NCI-H2227 treated with DMSO at 0.1 percent for 48 hours (cell line): ENCODE measurements at places on chromosomes 13 and 19.

- no peak for DNase-seq
Measured at GRCh38 chr19:15114153-15114540, 6.9 kb downstream of the SYDE1 start.

DNA sequence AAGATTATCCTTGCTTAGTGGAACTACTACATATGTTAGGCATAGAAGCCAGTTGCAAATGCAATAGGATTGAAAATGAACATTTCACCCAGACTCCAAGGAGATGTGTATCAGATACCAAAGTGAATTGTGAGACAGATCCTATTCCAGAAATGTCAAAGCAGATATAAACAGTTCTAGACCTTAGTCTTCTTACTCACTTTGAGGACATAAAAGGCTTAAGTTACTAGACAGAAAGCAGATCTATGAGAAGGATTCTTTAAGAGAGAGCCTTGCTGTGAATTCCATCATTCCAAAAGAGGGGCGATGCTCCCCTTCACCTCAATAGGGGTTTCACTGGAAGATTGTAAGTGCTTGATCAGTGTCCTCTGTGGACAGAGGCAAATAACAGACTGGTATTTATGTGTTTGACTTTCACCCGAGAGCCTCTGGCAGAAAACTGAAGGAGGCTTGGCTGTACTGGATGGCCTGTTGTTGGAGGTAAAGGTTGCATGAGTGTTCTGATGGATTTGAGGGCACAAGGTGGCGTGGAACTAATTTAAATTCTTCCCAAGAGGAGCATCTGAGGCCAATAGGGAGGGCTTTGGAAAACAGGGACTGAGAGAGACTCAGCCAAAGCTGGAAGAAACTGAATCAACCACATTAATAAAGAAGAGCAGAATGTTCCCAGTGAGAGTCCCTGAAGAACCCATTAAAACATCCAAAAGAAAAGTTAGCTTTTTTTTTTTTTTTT, 194.8 kb downstream of the DCLK1 start:
- DNase-seq, result no peak

- DNase-seq, result no peak
Measured at GRCh38 chr13:85982102-85982501, 182.9 kb upstream of the SLITRK6 start.

DNA sequence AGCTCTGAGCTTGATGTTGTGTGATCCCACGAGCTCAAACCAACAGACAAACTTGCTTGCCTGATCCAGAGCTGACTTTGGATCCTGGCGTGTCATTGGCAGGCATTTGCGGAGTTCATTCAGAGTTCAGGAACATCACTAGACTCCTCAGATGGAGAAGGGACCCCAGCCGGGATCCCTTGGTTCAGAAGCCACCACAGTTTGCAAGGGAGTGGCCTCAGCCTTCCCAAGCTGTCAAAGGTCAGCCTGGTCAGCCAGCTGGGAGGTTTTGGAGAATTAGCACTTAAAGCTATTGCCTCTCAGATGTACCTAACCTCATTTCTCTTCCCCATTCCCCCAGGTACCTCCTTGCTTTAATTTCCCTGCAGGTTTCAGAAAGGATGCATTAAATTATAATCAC, 208.8 kb upstream of the SOX21 start:
- no peak for DNase-seq

DNA sequence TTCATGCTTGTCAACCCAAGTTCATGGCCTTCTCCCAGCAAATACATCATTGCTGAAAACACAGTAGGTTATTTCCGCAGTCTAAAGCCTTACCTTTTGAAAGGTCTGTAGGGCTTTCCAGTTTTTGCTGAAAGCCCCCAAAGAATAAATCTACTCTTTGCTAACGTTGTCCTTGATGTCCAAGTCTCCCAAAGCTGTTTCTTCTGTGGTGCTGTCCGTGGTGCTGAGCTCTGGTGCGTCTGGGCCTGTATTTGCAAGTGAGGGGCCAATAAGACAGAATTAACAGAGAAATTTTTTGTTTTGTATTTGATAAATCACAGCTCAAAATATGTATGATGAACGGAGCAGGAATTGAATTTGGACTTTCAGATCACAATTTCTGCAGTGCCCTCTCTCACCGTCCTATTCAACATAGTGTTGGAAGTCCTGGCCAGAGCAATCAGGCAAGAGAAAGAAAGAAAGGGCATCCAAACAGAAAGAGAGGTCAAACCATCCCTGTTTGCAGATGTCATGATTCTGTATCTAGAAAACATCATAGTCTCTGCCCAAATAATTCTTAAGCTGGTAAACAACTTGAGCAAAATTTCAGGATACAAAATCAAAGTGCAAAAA, 9.8 kb upstream of the LGALS16 start:
- no peak for DNase-seq

DNA sequence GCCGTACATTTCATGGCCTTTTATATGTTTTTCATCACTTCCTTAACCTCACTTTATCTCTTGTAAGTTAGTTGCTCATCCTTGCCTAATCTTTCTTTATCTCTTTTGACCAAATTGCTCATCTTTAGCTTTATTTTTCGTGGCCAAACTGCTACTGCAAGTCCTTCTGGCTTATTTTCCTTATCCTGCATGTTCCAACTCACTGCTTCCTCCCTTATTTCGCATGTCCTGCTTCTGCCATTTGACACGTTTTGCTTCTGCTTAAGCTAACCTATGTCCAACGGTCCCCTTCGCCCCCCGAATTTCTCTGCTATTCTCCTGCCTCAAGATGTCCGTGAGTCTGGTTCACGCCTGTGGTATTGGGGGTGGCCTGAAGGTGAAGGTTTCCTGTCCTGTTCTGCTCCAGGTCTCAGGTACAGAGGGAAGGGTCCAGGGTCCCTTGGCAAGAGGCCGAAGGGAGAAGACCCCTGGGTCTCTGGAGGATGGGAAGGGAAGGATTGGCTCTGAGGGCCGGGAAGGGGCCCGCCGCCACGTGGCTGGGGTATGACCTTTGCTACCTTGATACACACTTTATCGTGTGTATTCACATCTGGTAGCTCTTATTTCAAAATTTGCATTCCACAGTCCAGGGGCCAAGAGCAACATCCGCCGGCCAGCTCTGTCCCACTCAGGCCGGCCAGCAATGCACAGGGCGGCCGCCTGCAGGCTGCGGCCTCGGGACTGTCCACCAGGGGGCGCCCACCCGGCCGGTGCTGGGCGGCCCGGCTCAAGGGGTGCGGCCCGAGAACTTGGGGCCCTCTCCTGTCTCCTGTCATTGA, 2.9 kb upstream of the C19orf85 start:
- DNase-seq, result no peak

GRCh38 chr19:14061081-14061749, 661 bp downstream of the PALM3 start:
- DNase-seq, result no peak

GRCh38 chr13:34376483-34376882, 558.5 kb downstream of the RFC3 start:
- no peak for DNase-seq

DNA sequence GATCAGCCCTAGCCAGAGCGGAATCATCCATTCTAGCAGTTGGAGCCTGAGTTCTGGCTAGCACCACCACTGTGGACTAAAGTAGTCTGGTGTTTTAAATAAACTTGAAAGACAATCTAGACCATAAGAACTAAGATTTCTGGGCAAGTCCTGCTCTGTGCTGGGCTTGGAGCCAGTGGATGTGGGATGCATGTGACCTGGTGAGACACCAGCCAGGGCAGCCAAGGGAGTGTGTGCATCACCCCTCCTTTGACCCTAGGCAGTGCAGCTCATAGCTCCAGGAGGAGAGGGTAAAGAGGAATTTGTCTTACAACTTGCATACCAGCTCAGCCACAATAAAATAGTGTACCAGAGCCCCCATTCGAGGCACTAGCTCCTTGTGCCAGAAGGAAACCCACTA, 21.0 kb downstream of the ITGBL1 start:
- DNase-seq, result no peak

DNA sequence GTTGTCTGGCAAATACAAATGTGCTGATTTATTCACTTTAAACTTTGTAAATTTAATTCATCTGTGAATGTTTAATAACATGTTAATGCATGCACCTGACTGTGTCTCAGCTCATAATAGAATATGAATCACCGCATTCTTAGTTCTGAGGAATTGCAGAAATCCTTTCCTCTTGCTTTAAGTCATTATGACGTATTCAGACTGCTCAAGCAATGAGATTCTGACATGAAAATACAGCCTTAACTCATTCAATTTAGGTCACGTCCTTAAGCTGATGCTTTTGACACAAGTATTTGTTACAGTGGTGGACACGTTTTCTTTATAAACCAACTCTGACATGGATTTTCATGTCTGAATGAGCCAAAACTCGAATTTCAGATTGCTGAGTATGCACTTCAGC, 541.0 kb upstream of the KLF12 start:
- DNase-seq, result no peak

DNA sequence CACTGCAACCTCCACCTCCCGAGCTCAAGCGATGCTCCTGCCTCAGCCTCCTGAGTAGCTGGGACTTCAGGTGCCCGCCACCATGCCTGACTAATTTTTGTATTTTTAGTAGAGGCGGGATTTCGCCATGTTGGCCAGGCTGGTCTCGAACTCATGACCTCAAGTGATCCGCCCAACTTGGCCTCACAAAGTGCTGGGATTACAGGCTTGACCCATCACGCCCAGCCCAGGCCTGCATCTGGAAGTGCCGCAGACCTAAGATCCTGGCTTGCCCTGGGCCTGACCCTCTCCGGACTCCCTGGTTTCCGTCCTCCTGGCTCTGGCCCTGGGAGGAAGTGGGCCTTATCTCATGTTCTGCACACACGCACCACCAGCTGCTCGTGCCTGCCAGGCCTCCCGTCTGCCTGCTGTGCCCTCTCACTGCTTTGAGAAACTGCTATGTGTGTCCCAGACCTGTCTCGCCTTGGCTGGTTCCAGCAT, 4.7 kb upstream of the PTGIR start:
- no peak for DNase-seq

GRCh38 chr19:55036058-55036457, 2.0 kb downstream of the GP6 start:
- DNase-seq, result no peak

DNA sequence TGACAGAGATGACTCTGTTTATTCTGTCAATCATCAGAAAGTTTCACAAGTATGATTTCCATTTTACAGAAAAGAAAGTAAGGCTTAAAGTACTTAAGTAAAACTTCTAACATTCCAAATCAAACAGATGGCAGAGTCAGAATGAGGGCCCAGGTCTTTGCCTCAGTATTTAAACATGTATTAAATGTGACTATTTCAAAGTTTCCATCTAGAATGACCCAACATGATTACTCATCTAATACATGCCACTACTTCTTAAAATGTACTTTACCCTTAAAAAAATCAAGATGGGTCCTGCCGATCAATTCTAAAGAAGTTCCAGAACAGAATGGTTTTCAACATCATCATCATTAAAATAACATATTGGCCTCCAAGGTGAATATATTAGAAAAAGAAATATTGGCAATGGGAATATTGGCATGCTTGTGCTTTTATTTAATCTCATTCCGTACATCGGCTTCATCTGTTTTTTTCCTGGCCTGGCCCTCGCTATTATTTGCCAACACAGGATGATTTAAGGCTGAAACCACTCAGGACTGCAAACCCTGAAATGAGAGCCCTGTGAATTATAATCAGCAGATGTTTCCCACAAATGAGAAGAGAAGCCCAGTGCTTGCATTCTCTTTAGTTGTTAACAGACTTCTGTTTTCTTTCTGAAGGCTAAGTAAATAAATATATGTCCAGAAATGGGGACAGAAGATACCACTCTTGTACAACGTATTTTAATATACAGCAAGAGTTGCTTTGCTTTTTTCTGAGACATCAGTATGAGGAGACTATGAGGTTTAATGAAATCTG, 340.0 kb downstream of the DNAJC15 start:
- no peak for DNase-seq

DNA sequence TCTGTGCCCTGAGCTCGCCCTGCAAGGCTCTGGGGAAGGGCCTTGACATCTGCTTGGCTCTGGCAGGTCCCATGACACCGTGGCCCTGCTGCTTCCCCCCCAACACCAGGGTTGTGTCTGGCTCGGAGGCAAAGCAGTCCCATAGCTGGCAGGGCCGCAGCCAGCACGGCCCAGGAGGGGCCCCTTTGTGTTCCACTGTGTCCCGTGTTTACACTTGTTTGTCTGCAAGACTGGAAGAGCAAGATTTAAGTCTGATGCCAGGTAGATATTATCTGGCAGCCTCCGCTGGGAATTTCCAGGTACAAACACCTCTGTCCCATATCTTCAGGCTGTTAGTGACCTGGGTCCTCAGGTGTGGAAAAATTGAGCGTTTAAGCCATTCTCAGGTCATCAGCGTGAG, 44.3 kb downstream of the MCF2L start:
- no peak for DNase-seq

- DNase-seq, result no peak
Measured at GRCh38 chr13:98476106-98476505, 100.8 kb downstream of the STK24 start.

- DNase-seq, result peak; percentile 20
Measured at GRCh38 chr19:17755977-17756670, 4.8 kb downstream of the FCHO1 start.

GRCh38 chr13:103009051-103009840, 57.0 kb downstream of the SLC10A2 start:
- DNase-seq, result no peak

- DNase-seq, result no peak
Measured at GRCh38 chr19:21483589-21484170, 21.7 kb upstream of the ZNF429 start.

GRCh38 chr19:38455031-38455430, 21.5 kb downstream of the RYR1 start:
- DNase-seq, result no peak

DNA sequence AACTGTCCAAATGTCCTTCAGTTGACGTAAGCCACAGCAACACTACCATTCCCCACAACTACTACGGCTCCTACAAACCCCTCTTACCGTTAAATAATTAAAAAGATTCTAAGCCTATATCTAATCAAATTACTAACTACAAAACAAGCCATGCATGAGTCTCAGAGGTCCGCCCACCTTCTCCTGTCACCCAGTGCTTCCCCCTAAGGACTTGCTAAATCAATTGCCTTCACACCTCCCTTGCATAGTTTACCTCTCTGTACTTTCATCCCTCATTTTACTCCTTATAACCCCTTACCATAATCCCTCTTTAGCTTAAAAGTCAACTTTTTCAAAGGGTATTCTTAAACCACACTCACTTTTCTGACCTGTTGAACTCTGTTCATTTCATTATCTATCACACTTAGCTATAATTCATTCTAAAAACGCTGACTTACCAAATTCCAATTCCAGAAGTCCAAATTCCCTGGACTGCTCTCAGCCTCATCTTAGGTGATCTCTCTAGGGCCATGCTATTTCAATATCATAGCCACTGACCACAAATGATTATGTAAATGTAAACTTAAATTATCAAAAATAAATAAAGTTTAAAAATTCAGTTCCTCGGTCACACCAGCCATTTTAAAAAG, 187.8 kb downstream of the DIAPH3 start:
- no peak for DNase-seq

GRCh38 chr19:18225355-18225701, 910 bp downstream of the PDE4C start:
- DNase-seq, result no peak

GRCh38 chr13:105952233-105952972, 583.1 kb downstream of the EFNB2 start:
- DNase-seq, result no peak

- DNase-seq, result peak; percentile 9
Measured at GRCh38 chr19:57512845-57513244, 13.1 kb downstream of the ZNF773 start.
